Uterus (tissue), 4 donors: ENCODE measurements at places on chromosomes 11 and 22. TPM values are rescaled to one million over a fixed set of nuclear protein-coding genes. Genes with fewer than 3 reads are reported as not detected.

DNA sequence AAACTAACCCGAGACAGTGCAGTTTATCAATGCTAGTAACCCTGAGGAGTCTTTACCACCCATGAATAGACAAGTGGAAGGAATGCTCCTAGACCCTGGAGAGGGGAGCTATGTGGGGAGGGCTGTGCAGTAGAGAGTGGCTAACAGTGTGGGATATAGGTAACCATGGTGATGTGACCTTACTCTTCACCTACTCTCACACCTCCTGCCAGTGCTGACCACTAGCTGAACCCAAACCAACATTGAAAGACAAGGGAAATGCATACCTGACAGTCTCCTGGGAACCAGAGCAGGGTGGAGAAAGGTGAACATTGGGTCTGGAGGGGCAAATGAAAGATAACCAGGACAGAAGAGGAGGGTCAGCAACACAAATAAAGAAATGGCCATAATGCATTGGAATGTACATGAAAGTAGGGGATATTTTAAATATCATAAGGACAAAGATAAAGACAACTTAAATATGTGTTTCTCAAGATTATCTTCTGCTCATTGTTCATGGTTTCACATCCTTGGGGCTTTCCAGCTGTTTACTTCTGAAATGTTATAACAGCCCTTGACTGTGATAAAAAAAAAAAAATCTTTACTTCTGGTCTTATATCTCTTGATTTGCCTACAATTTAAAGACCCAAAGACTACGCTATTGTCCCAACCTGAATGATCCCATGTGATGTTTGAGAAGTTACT is 983.3 kb upstream of the TENM4 start:
- DNase-seq = no peak

RBMXL2 gene
- total RNA-seq = not detected

GRCh38 chr11:28448186-28448585 is 340.0 kb downstream of the METTL15 start:
- DNase-seq = no peak

GRCh38 chr11:72969894-72970335 is 155.7 kb downstream of the ATG16L2 start:
- DNase-seq = no peak

SLC25A45 gene
- 5.9 TPM for total RNA-seq

- DNase-seq = no peak
Measured at GRCh38 chr22:50004918-50005317, 7.6 kb downstream of the IL17REL start.

DNA sequence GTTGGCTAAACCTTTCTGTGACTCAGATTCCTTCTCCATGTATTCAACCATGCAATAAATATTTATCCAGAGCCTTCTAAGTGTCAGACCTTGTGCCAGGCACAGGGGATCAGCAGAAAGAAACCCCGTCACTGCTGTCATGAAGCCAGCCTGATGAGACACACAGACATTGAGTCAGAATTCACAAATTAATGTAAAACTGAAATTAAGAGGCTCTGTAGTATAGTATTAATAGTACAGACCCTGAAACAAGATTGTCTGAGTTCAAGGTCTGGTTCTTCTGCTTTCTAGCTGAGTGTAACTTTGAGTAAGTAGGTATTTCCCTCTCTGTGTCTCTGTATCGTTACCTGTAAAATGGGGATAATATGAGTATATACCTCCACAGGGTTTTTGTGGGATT is 46.9 kb downstream of the ME3 start:
- DNase-seq = no peak

ABCG4 gene
- total RNA-seq = not detected

ZNF280B gene
- 3.8 TPM for total RNA-seq

- DNase-seq = no peak
Measured at GRCh38 chr11:66559866-66560676, 8.3 kb downstream of the CTSF start.

RTN4R gene
- total RNA-seq = 5.0 TPM
